ENCODE measurements at places on chromosomes 6 and 20.

DNA sequence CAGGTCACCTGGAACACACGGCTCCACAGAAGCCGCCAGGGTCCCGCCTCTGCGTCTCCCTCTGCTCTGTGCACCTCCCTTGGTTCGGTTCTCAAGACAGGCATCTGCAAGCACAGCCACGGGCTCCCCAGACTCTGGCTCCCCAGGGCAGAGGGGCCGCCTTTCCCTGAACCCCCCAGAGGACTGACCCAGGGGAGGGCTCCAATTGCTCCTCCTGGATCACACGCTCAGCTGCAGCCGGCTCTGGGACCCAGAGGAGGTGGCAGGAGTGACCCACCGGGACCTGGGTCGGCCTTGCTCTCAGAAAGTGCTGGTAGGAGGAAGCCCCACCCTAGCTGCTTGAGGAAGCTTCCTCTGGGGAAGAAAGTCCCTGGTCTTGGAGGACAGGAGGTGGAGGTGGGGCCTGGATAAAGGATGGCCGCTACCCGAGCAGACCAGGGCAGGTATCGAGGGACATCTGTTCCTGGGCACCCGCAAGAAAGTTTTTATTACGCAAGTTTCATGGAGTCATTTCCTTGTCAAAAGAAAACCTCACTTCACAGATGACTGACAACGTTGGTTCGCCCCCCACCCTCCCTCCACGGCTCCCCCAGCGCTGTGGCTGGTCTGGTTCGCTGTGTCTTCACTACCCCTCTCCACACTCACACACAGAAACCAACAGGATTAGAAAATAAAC, 103.9 kb upstream of the AFDN start:
- DNase-seq, result no peak

- DNase-seq, result no peak
Observed at GRCh38 chr20:47878601-47879027, 93.3 kb upstream of the SULF2 start.

DNA sequence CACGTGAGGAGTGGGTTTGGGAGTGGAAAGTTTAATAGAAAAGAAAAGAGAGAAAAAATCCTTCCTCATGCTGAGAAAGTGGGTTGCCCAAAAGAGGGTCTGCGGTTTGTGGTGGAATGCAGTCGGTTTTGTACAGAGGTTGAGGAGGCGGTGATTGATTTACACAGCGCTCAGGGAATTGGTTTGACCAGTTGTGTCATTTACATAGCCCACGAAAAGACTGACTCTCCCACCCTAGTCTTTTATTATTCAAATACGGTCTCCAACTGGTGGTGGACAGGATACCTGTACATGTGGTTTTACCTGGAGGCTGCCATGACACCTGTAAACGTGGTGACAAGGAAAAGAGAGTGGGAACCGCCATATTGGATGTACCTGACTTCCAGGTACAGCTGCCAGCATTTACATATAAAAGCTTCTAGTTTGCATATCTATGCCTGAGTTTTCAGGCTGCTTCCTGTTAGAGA, 42.1 kb downstream of the HLA-DPB1 start:
- no peak for DNase-seq

DNA sequence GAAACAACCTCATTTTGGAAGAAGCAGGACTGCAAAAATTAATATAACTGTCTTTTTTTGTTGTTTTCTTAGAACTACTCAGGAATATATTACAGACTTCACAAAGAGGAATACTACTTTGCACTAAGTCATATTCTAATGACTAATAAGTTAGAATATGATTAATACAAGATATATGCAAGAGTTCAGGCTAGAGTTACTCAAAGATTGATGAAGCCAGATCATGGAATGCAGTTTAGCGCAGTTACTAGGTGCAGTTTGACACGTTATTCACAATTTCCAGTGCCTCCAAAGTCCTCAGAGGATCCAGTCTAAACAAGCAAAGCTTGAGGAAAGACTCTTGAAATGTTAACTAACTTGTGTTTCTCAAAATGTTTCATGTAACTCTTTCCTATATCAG, 1.2 kb upstream of the MYCT1 start:
- no peak for DNase-seq

GRCh38 chr6:85431271-85431670, 18.6 kb upstream of the NT5E start:
- no peak for DNase-seq
